ENCODE measurements at places on chromosomes 16 and 17.

DNA sequence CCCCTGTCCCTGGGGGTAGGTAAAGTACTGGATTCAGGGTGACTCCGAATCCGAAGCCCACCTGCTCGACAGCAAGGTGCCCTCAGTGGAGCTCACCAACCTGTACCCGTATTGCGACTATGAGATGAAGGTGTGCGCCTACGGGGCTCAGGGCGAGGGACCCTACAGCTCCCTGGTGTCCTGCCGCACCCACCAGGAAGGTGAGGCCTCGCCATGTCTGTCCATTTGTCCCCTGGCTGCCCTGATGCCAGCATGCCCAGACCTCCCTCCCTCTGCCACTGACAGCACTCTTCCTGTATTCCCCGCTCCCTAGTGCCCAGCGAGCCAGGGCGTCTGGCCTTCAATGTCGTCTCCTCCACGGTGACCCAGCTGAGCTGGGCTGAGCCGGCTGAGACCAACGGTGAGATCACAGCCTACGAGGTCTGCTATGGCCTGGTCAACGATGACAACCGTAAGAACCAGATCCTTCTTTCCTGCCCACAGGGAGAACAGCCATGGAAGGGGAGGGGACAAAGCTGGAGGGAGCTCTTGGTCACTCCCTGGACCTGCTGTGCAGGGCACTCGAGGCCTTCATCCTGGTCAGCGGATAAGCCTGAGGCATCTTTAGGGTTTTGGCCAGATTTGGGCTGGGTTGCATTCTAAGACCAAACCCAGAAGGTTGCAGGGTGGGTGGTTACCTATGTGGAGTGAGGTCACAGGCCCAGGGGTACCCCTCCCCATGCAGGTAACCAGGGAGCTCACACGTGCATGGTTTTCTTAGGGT lies 14.2 kb downstream of the GALK1 start:
- DNase-seq = no peak

DNA sequence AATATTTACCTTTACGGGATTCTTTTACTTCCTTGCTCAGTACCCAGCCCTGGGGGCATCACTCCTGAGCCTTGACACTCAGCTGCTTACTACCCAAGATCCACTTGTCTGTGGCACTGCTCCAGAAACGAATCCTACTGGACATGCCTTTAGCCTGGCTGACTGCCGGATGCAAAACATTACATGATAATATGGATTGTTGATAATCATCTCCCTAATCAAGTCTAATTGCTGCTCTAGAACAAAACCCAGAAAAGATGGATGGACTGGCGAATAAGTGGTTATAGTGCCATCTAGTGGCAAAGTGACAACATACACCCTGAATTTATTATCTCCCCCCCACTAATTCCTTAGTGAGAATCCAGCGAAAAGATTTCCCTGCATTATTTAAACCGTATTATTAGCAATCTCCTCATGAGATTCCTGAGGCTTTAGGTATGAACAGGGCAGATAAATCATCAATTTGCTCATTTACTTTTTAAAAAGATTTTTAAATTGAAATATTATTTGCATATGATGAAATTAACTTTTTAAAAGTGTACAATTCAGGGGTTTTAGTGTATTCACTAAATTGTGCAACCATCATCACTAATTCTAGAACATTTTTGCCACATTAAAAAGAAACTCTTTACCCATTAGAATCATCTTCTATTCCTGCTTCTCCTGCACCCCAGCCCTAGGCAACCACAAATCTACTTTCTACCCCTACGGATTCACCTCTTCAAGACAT lies 61.6 kb downstream of the RGS9 start:
- DNase-seq = no peak

DNA sequence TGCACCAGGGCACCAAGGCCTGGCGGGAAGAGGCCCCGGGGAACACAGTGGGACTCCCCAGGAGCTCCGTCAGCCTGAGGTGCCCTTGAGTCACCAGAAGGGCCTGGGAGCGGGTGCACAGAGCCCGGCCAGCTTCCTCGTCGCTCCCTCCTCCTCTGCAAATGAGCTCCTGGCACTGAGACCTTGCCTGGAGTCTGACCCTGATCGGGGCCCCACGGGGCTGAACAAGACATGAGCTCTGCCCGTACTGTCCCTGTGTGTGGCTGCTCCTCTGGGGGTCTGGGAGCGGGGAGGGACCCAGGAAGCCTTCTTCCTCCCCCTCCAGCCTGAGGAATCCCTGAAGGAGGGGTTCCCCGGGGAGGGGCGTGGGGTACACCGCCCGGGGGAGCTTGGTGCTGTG lies 36.4 kb upstream of the SSTR5 start:
- DNase-seq = no peak

DNA sequence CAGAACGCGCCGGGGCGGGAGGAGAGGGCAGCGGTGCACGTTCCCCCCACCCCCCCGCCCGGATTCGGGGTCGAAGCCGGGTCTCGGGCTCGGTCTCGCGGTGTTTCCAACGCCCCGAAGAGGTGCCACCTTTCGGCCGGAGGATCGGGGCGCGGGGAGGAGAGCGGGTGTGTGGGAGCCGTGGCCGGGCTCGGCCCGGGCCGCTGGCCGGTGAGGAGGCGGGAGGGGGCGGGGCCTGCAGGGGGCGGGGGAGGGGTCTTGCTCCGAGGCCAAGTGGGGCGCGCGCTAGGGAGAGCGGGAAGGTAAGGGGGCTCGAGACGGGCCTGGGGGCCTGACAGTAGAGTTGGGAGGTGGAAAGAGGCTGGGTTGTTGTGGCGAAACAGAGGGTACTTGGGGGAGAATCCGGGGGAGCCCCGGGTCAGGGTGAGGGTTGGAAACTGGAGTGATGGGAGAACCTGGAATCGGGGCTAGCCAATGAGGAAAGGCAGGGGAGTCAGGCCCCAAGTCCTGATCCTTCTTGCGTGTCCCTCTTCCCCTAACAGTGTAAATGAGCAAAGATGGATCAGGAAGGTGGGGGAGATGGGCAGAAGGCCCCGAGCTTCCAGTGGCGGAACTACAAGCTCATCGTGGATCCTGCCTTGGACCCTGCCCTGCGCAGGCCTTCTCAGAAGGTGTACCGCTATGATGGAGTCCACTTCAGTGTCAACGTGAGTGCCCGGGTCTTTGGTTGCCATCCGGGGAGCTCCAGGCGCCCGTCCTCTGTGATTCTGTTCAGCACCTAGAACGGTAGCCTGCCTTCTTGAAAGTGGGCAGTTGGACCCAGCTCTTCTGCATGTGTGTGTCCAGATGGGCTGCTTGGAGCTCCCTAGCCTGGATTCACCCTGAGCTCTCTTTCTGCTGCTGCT lies 873 bp downstream of the SETD1A start:
- DNase-seq = peak; percentile 66

DNA sequence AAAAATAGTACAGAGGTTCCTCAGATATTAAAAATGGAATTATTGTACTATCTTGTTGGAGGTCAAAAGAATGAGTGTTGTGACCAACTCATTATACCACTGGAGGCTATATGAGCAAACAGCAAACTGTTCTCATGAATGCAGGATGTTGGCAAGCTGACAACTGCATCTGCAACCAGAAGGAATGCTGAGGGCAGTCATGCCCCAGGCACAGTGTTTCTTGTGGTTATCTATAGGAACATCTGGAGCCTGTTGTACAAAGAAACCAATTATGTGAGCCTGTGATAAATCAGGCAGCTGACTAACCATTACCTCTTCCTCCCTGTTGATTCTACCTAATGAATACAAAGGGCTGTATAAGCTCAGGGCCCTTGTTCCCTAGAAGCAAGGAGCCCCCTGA lies 2057.1 kb downstream of the TP53TG3F start:
- DNase-seq = no peak

- no peak for DNase-seq
Observed at GRCh38 chr16:81637336-81638235, 141.5 kb upstream of the PLCG2 start.

DNA sequence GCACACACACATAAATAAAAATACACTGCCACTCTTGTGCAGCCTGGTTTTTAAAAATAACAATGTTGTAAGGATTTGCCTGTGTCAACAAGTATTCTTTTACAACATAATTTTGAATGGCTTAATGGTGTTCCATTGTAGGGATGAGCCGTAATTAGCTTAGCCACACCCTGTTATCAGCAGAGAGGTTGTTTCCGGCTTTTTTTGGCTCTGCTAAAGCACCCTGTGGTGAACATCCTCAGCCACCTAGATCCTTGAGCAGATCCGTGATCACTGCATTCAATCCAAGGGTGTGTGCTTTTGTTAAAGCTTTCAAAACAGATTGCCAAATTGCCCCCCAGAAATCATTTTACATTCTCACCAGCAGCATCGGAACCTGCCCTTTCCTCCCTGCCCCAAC lies 7.0 kb downstream of the KATNB1 start:
- no peak for DNase-seq

DNA sequence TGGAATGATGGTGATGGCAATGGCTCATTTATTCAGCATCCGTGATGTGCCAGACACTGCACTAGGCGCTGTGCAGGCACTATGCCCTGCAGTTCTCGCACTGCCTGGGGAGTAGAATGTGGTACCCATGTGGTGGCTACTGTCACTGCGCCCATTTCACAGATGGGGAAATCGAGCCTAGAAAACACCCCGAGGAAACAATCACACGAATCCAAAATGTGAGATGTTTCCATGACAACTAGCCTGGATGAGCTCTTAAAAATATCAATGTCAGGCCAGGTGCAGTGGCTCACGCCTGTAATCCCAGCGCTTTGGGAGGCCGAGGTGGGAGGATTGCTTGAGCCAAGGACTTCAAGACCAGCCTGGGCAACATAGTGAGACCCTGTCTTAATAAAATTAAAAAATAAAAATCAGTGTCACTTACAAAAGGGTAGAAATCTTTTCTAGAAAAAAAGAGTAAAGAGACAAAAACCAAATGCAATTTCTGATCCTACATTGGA lies 57.9 kb upstream of the TNRC6A start:
- DNase-seq = no peak

- DNase-seq = no peak
Observed at GRCh38 chr17:80937462-80938381, 53.9 kb upstream of the CHMP6 start.

DNA sequence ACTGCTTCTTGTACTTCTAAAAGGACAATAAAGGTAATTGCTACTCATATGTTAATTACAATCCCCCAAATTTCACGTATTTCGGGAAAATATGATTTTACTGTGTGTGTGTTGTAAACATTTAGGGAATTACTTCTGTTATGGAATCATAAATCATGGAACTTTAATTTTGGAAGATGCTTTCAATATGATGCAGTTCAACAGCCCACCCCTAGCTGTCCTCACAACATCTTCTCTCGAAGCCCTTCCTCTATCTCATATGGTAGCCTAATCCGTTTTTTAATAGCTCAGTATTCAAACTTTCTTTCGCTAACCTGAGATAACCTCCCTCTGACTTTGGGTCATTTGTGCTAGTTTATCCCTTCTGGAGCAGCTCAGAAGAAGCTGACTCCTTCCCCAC lies 78.4 kb downstream of the ANKFN1 start:
- DNase-seq = no peak

DNA sequence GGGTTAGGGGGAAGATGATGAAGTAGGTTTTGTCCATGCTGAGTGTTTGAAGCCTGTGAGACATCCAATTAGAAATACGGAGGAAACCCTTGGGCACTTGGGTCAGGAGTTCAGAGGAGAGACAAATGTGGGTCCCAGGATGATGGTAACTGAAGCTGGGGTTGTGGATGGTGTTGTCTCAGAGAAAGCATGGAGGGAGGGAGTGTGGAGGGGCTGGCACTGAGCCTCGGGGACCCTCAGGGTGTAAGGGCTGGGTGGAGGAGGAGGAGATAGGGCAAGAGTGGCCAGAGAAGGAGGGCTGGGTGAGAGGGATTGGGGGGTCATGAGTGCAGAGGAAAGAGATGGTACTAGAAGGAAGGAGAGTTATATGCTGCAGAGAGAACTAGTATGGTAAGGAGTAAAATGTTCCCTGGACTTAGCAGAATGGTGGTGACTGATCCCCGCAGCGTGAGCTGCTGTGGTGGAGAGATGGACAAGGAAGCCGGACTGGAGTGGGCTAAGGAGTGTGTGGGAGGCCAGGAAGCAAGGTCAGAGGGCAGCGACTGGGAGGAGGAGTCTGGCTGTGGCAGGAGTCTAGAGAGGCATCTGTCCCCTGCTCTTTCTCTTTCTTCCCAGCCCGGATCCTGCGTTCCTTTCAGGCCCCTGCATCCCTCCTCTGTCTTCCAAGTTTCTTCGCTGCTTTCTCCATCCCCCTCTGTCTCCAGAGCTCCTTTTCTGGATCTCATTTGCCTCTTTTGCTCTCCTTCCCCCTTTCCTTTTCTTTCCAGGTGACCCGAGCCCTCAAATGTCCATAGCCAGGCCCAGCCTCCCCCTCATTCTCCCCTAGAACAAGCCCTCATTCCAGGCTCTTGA lies 3.9 kb upstream of the COL1A1 start:
- DNase-seq = no peak

DNA sequence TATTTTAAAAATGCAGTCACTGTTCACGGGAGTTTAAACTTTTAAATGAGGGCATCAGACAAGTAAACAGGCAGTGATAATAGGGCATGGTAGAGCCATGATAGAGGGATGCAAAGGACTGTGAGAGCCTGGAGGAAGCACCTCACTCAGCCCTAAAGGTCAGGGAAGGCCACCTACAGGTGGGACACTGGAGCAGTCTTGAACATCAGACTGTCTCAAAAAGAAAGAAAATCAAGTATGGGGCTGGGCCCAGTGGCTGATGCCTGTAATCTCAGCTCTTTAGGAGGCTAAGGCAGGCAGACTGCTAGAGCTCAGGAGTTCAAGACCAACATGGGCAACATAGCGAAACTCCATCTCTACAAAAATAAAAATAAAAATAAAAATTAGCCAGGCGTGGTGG lies 31.0 kb upstream of the DHRS7B start:
- DNase-seq = no peak

GRCh38 chr17:79203657-79204056 lies 129.0 kb downstream of the ENGASE start:
- DNase-seq = no peak

- no peak for DNase-seq
Observed at GRCh38 chr16:1525871-1526607, 7.4 kb upstream of the TMEM204 start.

DNA sequence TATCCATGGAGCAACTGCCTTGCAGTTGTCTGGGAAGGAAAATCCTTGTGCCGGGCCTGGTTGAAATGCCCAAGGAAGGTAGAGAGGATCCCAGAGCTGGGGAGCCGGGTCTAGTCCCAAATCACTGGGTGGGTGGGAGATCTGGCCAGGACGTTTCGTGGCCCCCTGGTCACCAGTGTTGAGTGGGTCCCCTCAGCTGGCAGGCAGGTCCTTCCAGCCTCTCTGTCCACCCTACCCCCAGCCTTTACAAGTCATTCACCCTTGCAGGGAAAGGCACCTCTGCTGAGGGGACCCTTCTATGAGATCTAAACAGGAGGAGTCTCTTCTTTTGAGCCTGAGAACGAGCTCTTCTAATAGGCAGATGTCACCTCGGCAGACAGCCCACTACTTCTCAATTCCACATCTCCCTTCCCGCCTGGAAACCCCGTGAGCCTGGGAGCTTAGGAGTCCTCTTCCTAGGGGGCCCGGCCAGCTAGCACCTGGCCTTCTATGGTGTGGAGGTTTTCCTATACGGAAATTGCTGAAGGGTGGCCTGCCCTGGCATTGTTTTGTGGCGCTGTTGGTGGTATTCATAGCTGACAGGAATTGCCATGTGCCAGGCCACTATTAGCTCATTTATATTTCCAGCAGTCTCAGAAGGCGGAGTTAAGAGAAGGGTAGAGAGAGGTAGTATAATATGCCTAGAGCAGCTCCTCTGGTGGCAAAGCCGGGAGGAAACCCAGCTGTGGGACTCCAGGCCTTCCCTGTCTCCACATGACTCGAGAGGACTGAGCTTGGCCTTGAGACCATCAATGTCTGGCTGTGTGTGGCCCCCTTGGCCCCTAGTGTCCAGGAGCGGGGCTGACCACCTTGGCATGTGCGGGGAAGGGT lies 13.3 kb downstream of the MPRIP start:
- DNase-seq = no peak

Measured in endothelial cell (in vitro differentiated cells).